ENCODE measurements at places on chromosomes 1 and 21.
A peak's percentile ranks its signal among the peaks of the same experiment; 100 is the strongest.

DNA sequence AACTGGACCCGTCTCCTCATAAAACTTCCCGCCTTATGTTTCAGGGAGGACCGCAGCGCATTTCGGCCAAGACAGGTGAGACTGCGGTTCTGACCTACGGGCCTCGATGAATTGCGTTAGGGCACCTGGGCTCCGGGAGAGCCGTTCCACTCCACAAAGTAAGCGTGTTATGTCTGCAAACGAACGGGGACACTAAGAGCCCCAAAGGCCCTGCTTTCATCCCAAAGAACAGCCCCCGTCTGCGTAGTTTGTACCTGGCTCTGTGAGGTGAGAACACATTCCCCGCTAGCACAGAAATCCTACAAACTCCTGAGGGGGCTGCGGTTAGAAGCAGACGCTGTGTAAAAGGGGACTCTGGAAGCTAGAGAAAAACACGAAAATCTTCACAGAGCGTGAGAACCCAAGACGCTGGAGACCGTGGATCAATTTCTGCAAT lies 41.6 kb upstream of the PPIAL4F start:
- peak; percentile 16 for DNase-seq

DNA sequence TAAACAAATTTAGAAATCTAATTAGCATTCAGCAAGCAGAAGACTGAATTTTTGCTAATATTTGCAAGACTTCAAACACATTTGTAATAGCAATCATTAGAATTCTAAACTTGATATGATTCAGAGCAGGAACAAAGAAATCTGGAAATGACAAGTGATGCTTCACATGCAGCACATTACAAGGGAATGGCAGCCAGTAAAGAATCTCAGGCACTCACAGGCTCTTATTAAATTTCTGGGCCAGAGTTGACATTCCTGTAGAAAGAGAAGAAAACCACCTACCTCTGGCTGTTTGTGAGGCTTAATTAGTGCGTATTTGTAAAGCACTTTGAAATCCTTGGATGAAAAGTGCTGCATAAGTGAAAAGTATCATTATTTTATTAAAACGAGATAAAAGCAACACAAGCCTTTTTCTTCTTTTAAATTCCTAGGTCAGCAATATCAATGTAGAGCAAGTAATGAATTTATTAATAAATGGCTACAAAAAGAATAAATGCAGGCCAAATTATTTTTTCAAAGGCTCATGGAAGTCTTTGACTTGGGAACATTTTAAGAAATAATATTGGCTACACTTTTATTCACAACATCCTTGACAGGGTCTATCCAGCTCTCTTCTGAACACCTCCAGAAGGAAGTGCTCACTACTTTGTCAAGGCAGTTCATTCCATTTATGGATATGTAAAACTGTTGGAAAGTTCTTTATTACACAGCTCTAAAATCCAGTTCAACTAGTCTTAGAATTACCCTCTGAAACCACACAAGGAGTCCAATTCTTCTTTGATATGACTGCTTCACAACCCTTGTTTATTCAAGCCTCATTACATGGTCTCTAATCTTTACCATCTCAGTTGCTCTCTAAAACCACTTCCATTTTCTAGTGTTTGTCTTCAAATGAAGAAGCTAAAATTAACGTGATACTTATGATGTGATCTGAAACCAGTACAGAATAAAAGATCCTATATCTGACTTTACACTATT lies 32.1 kb upstream of the SCYL3 start:
- no peak for DNase-seq

DNA sequence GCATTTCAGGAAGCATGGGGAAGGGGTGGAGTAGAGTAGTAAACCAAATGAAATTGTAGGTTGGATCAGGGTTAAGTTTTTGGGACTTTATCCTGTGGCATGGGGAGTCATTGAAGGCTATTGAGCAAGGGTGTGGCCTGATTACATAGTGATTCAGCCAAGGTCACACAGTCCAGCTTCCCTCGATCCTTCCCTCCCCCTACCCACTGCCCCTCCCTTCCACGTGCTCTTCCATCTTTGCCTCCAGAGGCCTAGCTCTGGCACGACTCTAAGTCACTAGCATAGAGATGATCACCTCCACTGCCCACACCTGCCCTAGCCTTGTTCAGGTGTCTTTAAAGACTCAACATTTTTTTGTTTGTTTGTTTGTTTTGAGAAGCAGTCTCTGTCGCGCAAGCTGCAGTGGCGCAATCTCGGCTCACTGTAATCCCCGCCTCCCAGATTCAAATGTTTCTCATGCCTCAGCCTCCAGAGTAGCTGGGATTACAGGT lies 37.2 kb upstream of the SLC9A1 start:
- no peak for DNase-seq

GRCh38 chr1:205749234-205750137 lies 496 bp downstream of the NUCKS1 start:
- peak; percentile 94 for DNase-seq

DNA sequence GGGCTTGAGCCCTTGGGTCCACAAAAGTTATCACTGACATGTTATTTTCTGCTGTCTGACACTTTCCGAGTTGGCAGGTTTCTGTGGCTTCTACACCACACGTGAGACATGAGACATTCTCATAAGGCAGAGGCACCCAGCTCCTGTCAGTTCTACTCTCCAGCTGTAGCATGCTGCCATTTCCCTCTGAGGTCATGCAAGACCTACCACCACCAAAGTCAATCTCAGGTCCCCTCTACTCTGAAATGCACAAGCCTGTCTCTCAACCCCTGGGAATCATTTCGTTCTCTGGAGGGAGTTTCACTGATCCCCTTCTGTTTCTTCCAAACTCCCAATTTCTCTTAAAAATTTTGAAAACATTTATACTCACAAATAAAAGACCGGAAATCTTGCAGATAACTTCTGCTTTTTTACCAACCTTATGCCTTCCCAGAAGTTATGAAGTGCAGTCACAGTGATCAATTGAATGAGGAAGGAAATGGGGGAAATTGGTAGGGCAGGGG lies 39.5 kb upstream of the CR2 start:
- no peak for DNase-seq

DNA sequence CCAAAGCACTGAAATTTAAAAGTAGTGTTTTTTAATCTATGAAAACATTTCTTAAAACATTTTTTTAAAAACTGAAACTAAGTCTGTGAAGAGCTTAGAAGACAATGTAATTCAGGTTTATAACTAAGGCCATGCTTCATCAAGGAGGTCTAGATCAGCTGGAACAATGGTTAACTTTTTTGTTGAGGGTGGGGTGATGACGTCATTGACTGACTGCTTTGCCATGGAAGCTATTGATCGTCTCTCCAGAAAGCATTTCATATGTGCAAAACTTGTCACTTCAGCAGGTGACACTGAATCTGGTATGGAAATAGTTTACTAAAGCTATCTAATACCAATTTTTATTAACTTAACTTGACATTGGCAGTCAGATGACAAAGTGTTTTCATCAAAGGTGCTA lies 21.0 kb downstream of the RAVER2 start:
- DNase-seq = no peak

DNA sequence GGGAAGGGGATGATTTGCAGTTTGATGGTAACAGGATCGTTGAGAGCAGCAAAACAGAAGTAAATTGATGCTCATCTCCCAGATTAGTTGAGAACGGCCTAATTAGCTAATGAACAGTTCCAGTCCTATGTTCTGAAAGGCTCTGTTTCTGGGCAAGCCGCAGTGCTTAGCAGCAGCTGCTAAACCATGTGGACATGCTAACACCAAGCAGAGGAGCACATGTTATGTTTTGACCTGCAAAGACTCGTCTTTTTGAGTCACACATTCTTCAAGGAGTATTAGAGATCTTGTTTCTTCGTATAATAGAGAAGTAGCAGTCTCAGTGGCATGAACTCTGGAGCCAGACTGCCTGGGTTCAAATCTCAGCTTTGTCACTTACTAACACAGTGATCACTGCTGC lies 58.1 kb downstream of the CACNA1E start:
- no peak for DNase-seq

DNA sequence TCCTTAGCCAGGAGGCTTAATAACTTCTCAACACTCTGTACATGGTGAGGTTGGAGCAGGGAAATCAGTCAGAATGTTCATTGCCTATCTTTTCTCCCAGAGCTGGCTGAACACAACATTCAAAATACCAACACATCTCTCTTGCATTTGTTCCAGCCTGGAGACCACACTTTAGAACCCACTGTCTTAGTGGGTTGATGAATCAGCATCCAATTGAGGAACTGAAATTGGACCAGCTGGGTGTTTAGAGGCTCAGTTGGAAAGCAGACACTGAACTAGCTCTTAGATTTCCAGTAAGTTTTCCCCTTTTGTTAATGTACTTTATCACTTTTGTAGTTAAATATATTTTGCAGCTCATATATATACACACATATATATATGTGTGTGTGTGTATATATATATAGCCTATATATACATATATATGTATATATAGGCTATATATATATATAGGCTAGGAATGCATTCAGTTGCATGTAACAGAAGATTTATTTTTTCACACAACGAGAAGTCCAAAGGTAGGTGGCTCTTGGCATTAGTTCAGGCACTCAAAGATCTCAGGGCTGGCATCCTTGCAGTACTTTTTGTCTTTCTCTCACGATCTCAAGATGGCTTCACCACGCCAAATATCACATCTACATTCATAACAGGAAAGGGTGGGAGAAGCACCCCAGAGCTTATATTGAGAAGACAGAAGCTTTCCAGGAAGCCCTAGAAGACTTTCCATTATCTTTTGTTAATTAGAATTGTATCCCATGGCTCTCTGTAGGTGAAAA lies 35.0 kb upstream of the HUNK start:
- DNase-seq = no peak

DNA sequence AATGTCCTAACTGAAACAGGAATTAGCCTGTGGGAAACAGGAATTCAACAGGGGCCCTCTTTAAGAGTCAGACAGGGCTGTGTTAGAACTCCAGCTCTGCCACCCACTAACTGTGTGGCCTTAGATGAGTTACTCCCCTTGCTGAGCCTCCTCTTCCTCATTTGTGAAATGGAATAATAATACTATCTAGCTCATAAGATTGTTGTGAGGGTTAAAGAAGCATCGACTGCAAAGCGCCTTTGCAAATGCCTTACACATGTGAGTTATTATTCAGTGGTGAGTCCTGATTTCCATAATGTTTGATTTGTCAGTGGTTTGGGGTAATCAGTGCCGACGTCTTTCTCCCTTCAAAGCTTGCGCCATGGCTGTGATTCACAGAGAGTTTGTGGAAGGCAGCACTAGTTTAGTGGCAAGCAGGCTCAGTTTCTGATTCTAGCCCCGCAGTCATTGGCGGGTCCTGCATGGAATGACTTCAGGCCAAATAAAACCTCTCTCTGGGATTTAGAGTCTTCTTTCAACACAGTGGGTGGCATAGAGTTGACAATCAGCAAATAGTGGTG lies 388.5 kb downstream of the PLPP3 start:
- no peak for DNase-seq

GRCh38 chr1:44500181-44501046 lies 95.4 kb downstream of the RNF220 start:
- peak; percentile 53 for DNase-seq

DNA sequence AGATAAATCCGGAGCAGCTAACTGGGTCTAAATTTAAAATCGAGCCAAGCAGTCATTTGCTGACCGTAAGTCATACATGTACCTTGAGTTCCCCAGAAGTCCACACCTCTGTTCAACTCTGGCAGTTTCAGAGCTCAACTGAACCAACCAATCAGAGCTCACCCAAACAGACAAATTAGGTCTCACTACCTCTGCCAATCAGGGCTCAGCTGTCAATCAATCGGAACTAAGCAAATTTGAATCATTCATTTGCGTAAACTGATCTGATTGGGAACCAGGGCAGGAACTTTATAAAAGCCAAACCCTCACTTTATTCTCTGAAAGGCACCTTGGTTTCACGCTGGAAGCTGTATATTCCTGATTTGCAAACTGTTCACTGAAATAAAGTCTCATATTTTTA lies 11.2 kb upstream of the ACBD6 start:
- no peak for DNase-seq

GRCh38 chr1:202122639-202123335 lies at the start of gene GPR37L1:
TSS of gene GPR37L1 (plus strand) at chr1:202122917. CDS start at chr1:202122964, 47 bp downstream.
- peak; percentile 75 for DNase-seq

GRCh38 chr1:222310836-222311235 lies 237.1 kb downstream of the HHIPL2 start:
- DNase-seq = no peak

- DNase-seq = no peak
Observed at GRCh38 chr1:103265551-103265950, 157.2 kb upstream of the COL11A1 start.

- no peak for DNase-seq
Observed at GRCh38 chr1:33524586-33524985, 52.1 kb downstream of the ZSCAN20 start.

- no peak for DNase-seq
Observed at GRCh38 chr1:156756355-156756754, 4.9 kb upstream of the HDGF start.

- DNase-seq = no peak
Observed at GRCh38 chr1:10212476-10212875, 2.1 kb downstream of the KIF1B start.

- no peak for DNase-seq
Observed at GRCh38 chr1:3945916-3946840, 46.1 kb upstream of the C1orf174 start.

- DNase-seq = peak; percentile 73
Observed at GRCh38 chr1:156705321-156705917, at the start of gene CRABP2. TSS of gene CRABP2 (minus strand) at chr1:156705583. CDS start at chr1:156705446, 137 bp downstream.

DNA sequence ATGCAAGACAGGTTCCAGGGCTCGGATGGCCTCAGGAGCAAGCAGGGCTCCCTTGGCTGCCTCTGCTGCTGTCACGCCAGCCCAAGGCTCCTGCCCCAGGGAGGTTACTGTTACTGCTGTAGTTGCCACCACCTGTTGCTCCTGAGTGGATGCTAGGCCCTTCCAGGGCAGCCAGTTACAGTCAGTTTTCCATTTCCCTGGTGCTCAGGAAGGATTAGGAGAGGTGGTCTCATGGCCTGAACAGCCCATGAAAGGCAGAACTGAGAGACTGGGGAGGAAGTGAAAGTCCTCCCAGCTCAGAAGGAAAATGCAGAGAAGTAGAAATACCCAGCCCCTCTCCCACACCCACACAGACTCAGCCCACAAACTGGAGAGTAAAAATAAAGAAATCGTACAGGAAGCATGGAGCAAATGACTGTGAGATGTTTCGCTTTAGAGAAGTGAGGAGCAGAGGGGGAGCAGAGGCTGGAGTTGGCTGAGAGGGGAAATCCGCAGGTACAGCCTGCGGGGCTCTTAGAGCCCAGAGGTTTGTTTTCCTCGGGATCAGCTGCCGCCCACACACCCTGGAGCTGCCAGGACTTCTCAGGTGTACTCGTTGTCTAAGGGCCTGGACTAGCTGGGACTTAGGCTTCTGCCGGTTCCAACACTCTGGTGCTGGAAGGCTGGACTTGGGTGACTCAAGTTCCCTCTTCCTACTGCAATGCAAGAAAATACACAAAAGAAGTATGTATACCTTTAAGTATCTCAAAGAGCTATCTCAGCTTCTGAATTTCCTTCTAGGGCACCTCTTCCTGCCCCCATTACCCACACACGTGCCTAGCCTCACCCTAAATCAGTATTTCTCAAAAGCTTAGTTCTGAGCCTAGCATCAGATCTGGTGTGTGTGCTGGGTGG lies 2.3 kb downstream of the IL6R start:
- DNase-seq = no peak

GRCh38 chr21:42554251-42554961 lies 40.8 kb downstream of the SLC37A1 start:
- DNase-seq = no peak

Measured in nephron progenitor cell (in vitro differentiated cells).